ENCODE measurements at places on chromosomes 11 and 22.

GRCh38 chr11:44528103-44528502, 37.4 kb upstream of the CD82 start:
- DNase-seq = no peak

- no peak for DNase-seq
Observed at GRCh38 chr11:46249938-46250744, 27.3 kb upstream of the CREB3L1 start.

- no peak for DNase-seq
Observed at GRCh38 chr22:27207907-27208306, 550.5 kb downstream of the MIAT start.

GRCh38 chr11:126282736-126283591, at the start of gene TIRAP:
Gene TIRAP (plus strand): TSS chr11:126283093. CDS start chr11:126290895, 7,802 bp downstream.
- DNase-seq = peak; percentile 50

GRCh38 chr22:43624144-43624998, 187.7 kb downstream of the EFCAB6 start:
- DNase-seq = no peak

GRCh38 chr11:103807806-103808205, 228.6 kb upstream of the DDI1 start:
- no peak for DNase-seq

GRCh38 chr22:39173787-39174497, 21.5 kb upstream of the CBX7 start:
- DNase-seq = no peak

- no peak for DNase-seq
Observed at GRCh38 chr22:48222742-48223487, 1460.5 kb downstream of the TBC1D22A start.

DNA sequence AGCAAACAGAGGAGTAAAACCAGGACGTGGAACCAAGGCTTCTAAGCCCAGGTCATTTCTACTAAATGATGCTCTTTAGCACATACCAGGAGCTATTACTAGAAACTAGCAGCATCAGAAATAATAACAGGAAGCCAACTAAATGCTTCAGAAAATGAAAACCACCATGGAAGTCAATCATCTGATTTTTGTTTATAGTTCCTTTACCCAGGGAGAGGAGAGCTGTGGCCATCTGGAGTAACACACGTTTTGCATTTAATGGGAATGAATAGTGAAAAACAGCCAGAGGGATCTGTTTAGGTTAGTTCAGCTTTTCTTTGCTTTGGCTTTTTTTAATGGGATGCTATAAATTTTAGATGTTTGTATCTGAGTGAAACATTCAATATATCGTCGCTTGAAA, 250.7 kb upstream of the ARHGAP20 start:
- DNase-seq = no peak

GRCh38 chr11:108224366-108224765, 1.5 kb downstream of the ATM start:
- DNase-seq = no peak

DNA sequence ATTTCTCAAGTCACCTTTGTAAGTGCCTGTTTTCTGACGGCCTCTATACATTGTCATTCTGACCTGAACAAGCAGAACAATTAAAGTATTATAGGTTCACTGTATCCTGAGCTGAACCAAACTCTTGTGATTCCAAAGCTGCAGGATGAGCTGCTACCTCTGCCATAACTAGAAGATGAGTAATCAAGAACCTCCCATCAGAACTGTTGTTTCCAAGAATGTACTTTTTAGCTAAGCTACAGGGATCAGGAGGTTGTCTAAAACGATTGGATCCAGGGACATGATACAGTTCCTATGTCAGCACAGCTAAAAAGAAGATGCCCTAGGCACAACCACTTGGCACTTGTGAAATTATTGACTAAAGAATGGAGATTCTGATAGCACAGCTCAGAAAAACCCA, 288.4 kb upstream of the CCDC90B start:
- DNase-seq = no peak

DNA sequence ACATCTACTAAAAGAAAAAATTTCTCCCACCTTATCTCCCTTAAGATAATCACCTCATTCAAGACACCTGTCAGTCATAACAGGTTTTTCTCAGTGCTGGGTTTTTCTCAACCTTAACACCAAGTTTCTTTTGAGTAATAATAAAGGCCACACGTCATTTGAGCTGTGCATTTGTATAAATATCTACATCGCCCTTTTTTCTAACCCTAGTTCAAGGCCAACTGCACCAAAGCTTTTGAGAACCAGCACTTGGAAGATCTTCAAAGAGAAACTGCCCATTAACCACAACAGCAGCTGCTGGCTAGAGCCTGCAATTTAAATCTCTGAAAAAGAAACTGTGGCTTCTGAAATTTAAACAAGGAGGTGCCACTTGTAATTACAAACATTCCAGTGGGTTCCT, 6.9 kb downstream of the CADM1 start:
- no peak for DNase-seq

DNA sequence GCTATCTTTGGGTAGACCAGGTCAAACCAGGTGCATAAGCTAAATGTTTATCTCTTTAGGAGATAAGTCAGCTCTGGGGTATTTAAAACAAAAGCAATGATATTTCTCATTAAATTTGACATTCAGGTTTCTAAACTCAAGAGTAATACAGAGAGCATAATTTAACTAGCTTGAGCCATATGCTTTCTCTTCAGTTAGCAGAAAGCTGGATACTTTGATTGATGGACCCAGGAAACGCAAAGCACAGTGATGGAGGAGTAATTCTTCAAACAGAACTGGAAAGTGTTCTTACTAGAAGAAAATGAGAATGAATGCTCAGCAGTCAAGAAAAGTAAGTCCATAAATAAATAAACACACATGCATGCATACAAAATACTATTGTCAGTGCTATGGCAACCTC, 885.7 kb upstream of the RAG2 start:
- DNase-seq = no peak

DNA sequence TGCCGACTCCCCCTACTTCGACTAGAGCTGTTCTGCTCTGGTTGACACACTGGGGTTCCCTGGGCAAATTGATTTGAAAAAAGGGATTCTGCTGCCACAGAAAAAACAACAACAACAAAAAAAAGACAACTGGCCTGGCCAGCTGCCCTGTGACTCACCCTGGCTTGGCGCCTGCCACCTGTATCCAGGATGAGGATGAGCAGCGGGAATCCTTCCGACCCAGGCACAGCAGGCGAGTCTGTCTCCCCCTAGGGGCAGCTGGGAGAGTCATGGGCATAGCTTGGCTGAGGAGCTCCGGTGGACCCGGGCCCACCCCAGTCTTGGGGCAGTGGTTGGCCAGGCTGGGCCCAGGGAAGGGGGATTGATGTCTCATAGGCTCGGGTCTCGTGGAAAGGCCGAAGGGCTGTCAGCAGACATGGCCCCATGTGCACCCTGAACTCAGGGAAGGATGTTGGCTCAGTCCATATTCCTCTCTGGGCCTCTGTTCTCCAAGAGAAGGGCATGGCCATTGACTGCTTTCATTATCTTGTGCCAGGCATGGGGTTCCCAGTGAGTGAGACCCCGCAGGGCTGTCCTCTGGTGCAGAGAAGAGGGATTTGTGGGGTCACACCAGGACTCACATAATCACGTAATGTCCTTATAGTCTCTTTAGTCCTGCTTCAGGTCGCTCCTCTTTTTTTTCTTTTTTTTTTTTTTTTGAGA, 10.4 kb upstream of the SUN2 start:
- no peak for DNase-seq

DNA sequence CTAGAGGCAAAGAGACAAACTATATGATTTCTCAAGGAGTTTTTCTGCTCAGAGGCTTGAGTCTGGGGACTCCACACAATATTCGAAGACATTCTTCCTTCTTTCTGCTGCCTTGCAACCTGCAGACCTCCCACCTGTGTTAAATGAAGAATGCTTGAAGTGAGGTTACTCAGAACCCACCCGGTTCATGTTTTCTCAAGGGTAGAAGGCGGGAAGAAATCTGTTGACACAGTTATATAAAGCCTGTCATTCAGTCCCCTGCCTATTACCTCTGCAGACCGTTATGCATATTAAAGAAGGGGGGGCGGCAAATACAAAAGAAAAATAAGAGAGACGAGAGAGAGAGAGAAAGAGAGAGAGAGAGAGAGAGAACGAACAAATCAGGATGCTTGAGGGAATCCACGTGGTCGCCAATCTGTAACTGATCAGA, 2.2 kb upstream of the KMT2A start:
- DNase-seq = no peak

- no peak for DNase-seq
Observed at GRCh38 chr22:39592081-39593065, 21.8 kb downstream of the CACNA1I start.

DNA sequence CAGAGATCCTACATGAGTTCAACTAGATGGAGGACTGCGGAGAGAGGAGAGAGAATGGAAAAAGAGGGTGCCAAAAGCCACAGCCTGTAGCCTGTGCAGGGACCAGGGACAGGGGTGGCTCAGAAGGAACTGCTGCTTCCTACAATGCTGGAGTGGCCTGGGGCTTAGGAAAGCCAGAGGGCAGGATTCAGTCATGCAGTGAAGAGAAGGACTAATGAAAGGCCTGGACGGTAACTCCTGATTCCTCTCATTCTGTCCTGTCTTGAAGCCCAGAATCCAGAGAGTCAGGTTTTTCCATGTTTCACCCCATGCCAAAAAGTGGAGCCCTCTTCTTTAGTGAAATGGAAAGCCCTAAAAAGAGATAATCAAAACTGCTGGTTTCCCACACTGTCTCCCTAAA, 48.4 kb upstream of the INCENP start:
- DNase-seq = no peak

GRCh38 chr11:35247863-35248262, 108.9 kb downstream of the CD44 start:
- DNase-seq = no peak

GRCh38 chr11:1832211-1832919, 2.4 kb upstream of the SYT8 start:
- peak; percentile 43 for DNase-seq

- DNase-seq = no peak
Observed at GRCh38 chr11:82871646-82872045, 28.6 kb downstream of the PRCP start.

GRCh38 chr22:50531546-50531961, 1.7 kb upstream of the TYMP start:
- DNase-seq = peak; percentile 39

GRCh38 chr11:125164422-125165110, at the start of gene PKNOX2:
Gene PKNOX2 (plus strand): TSS chr11:125164751. CDS start chr11:125351306, 186,555 bp downstream.
- DNase-seq = no peak

DNA sequence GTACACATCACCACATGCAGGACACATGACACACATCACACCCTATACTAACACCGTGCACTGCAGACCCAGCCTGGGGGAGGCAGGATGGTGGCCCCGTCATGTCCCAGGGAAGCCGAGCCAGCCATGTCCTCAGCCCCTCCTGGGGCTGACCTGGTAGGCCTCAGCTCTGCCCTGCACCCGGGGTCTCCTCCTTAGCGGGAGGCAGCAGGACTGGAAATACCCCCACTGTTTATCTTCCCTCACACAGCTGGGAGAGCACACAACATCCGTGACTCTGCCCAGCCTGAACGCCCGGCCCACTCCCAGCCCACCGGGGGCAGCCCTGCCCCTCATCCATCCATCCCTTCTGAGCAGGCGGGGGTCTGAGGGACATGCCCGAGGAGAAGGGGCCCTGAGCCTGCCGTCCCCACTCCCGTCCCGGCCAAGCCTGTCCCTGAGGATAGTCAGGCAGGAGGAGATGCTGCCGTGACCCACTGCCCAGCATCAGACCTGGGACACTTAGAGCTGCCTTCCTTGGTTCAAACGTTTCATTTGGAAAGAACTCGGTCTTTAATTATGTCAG, 945.0 kb downstream of the BRD1 start:
- no peak for DNase-seq

GRCh38 chr11:88300888-88301487, 36.5 kb downstream of the CTSC start:
- no peak for DNase-seq

- DNase-seq = no peak
Observed at GRCh38 chr22:24996420-24996952, 44.0 kb downstream of the KIAA1671 start.

GRCh38 chr11:11748706-11749365, 92.9 kb upstream of the USP47 start:
- DNase-seq = no peak

DNA sequence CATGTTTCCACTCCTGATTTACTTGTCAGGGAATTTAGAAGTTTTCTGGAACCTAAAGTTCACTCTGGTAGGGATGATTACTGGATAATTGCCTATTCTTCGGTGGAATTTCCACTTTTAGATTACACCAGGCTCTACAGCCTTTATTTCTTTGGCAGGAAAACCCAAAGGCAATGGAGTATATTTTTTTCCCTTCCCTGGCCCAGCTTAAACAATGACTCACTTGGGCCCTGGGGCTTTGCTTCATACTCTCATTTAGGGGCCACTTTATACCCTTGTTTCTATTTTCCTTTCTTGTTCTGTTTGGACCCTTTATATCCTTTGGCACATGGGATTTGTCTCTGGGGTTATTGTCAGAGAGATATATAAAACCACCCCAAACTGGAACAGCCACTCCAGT, 114.7 kb downstream of the CSTPP1 start:
- DNase-seq = no peak

DNA sequence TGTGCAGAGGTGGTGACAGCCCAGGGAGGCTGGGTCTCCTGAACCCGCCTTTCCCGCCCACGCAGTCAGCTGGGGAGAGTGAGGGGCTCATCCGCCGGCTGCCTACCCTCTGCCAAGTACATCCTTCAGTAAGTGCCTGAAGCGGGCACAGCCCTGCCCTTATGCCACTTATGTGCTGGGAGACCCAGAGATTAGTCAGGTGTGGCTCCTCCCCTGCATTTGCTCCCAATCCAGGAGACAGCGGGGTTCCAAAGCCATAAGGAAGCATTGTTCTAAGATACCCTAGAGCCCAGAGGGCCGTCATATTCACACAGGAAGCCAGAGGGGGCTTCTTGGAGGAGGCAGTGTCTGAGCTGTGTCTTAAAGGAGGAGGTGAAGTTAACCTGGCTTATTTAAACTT, 5.8 kb upstream of the PPP6R3 start:
- no peak for DNase-seq

GRCh38 chr11:18727479-18728236, 1.7 kb upstream of the IGSF22 start:
- no peak for DNase-seq

DNA sequence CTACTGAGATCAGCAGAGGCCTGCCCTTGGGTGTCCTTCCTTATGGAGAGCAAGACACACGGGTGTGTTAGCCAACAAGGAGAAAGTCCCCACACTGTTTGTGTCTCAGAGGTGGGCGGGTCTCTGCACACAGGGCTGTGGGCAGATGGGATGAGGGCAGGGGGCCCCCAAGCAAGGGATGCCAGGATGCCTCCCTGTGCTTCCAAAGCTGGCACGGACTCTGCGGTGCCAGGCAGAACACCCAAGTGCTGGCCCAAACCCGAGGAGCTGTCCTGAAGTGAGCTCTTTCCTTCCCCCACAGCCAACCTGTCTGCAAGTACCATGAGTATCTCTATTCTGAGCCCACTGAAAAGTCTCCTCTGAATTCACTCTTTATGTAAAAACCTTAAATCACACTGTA, 273.3 kb downstream of the CTTN start:
- no peak for DNase-seq
